ENCODE measurements at places on chromosomes 6 and 20.

DNA sequence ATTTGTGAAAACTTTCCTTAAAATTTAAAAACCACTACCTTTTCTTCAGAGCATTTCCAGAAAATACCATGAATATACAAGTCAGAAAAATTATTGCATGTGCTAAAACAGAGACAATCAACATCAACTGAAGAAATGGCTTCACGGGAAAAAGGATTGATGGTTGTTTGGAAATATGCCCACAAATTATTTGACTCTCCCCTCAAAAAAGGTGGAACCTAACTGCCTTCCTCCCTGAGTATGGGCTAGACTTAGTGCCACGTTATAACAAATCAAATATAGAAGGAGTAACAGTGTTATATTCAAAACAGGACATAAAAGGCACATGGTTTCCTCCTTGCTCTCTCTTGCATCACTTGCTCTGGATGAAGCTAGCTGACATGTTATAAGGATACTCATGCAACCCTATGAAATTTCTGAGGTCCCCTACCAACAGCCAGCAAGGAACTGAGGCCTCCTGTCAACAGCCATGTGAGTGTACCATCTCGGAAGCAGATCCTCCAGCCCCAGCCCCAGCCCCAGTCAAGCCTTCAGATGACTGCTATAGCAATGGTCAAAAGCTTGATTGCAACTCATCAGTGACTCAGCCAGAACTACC is 8.4 kb downstream of the BTBD9 start:
- DNase-seq = no peak

DNA sequence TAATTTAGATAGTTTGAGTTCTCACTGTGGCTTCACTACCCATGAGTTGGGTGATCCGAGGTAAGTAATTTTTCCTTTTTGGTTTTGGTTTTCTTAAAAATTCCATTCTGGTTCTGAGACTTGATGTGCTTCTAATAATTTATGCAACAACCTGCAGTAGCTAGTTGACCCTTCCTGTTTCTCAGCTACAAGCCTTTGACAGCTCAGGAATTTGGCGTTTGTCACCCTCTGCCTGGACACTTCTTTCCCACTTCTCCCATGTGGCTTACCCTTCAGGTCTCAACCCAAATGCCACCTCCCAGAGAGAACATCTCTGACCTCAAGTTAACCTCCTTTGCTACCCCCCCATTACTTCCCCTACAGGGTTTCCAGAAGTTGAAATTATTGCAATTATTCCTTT is 49.7 kb upstream of the TSHZ2 start:
- no peak for DNase-seq

DNA sequence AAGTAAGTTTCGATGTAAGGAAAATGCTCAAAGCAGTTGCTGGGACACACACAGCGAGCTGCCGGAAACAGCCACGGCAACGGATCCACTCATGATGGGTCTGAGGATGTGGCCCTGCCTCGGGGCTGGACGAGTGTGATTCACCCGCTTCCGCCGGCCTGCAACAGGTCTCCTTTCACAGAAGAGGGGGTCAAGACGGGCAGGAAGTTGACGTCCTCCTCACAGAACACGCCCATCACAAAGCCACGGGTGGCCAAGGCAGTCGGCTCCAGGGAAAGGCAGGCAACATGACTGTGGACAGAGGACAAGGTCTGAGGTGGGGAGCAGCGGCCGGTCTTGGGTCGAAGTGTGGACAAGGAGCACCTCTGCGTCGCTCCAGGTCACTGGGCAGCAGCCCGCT is 29.9 kb upstream of the SMOC2 start:
- no peak for DNase-seq

- DNase-seq = no peak
Measured at GRCh38 chr20:47704746-47705496, 80.4 kb downstream of the SULF2 start.

- DNase-seq = no peak
Measured at GRCh38 chr6:41125282-41125681, 28.9 kb downstream of the TREML1 start.

DNA sequence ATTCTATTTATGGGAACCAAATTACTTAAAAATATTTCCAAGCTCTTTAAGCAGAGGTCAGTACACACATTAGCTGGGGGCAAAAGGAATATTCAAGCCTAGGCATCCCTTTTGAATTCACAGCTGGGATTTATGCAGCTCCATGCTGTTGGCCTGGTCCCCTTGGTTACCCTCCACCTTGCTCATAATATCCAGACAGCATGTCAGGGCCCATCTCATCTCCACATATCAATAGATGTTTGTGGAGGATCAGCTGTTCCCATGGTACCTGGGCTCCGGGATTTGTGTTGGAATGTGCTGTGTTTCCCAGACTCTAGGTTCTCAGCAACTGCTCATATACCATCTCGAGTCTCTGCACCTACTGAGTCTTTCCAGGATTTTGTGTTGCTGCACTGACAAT is 534.8 kb downstream of the BMP2 start:
- no peak for DNase-seq

- peak; percentile 37 for DNase-seq
Measured at GRCh38 chr20:51366155-51366886, 176.2 kb downstream of the NFATC2 start.

DNA sequence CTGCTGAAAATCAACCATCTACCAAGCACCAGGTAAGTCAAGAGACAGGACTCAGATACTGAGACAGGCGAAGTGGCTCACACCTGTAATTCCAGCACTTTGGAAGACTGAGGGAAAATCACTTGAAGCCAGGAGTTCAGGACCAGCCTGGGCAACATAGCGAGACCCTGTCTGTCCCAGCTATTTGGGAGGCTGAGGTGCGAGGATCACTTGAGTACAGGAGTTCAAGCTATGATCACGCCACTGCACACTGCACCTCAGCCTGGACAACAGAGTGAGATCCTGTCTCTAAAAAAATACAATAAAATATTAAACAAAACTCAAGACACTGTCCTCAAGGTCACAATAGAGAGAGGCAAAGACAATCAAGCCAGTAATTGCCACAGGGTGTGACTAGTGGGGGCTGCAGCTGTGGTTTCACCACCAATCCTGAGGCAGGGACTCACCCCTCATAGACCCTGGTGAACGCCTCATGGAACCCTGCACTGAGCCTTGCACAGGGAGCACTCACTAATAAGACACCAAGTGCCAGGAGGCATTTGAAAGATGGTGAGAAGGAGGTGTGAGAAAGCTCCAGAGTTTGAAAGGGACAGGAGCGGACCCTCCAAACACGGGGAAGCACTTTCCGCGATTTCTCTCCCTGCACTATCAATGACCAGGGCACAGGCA is 1.7 kb downstream of the SNHG17 start:
- no peak for DNase-seq

DNA sequence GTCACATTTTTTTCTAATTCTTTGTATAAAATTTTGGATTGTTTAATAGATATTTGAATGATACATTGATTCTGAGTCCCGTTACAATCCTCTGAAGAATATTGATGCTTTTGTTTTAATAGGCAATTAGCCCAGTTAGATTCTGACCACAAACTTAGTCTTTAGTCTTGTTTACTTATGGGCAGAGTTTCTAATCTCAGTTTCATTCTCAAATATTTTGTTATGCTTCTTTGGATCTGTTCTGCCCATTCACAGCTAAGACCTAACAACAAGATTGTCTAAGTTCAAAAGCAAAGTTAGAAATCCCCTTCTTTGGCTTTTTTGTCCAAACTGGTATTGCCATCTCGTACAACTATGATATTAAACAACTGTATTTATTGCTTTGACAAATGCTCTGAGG is 58.0 kb downstream of the TBXT start:
- no peak for DNase-seq

GRCh38 chr6:152669895-152670294 is 27.8 kb upstream of the MYCT1 start:
- DNase-seq = no peak

DNA sequence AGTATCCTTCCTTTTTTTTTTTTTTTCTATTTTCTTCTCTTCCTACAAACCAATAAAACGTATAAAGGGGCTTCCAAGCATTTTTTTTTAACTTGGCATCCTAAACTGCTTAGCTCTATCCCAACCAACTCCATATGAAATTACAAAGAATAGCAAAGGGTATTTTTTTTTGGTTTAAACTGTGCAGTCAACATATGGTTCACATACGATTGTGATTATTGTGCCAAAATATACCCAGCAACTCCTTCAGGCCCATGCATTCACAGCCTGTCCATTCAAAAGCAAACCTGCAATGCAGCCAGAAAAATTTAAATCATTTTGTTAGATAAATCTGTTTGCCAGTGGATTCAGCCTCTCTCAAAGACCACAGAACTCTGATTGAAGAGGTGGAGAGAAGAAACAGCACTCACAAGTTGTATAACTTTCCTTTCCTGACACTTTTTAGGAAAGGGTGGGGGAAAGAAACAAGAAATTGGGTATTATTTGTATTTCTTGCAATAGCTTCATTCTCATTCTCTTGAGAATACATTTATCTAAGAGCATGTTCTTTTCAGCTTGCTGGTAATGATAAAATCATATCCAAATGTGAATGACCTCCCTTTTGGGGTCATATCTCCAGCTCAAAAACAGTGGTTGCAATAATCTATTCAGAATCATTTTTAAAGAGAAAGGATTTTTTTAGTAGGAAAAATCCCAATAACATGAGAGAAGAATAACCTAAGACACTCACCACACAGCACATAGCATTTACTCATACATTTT is 701.3 kb upstream of the CHD6 start:
- no peak for DNase-seq

DNA sequence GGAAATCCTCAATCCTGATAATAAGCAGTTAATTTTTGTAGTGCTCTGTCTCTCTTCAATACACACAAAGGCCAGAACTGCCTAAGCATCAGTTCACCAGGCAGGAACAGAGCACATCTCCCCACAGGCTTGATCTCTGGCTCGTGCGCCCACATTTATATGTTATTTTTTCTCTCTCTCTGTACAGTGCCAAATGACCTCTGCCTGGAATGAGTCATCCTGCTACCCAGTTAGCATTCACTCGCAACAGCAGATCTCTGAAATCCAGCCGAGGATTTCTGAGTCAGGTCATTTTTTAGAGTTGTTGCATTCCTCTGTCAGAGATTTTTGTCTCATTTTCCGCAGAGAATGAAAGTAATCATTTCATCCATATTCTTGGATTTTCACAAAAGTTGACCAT is 107.1 kb downstream of the COL12A1 start:
- DNase-seq = no peak

- DNase-seq = no peak
Measured at GRCh38 chr6:35273822-35274559, 14.5 kb downstream of the ZNF76 start.

DNA sequence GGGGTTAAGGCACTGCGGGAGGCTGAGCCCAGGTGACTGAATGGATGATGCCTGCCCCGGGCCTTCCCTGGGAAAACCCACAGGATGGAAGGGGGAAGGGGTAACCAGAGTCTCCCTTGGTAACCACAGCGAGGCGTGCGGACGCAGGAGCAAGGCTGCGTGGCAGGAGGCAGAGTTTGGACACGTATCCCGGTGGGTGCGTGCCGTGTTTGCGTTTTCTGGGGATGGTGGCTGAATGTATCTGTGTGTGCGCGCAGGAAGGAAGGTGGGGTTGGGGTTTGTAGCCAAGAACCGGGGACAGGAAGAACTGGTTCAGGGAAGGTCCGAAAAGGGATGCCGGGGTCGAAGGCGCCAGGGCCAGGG is 1.8 kb downstream of the MDGA1 start:
- DNase-seq = no peak

GRCh38 chr20:3932277-3932676 is 43.1 kb downstream of the PANK2 start:
- DNase-seq = no peak

DNA sequence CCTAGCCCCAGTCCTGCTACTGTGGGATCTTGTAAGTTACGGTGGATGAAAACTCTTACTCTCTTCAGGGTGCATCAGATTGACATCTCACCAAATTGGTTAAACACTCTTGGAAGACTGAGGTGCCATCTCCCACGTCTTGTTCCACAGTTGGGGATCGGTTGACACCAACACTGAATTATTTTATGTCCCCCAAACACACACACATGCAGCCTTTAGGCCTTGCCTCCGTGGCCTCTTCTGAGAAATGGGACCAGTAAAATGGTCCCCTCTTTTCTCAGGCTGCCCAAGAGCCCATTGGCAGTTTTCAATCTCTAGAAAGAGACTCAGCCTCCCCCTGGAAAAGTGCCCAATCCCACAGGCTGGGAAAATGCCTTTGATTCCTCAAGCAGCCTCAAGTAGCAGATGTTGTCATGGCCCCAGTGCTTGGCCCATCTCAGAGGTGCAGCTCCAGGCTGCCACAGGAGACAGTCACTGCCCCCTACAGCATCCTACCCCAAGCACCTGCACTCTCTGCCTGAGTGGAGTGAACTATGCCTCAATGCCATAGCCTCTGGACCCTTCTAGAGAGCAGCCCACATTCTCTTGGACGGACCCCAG is 163.9 kb downstream of the ANKRD60 start:
- no peak for DNase-seq

DNA sequence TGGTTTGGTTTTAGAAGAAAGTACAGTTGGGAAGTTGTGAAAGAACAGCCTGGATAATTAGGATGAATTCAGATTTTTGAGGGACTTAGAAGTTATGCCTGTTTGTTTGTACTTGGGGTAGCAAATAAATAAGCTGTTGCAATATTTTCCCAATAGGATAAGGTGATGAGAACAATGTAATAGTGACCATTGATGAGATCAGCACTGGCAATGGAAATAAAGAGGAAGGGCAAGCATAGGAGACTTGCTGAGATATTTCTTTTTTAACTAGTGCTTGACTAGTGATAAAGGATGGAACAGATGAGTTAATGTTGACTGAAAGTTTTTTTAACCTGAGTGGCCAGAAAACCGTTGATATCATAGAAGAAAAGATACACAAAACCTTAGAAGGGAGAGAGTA is 498.8 kb downstream of the CDKAL1 start:
- DNase-seq = no peak

- DNase-seq = no peak
Measured at GRCh38 chr6:79609225-79609595, 21.9 kb upstream of the SH3BGRL2 start.

DNA sequence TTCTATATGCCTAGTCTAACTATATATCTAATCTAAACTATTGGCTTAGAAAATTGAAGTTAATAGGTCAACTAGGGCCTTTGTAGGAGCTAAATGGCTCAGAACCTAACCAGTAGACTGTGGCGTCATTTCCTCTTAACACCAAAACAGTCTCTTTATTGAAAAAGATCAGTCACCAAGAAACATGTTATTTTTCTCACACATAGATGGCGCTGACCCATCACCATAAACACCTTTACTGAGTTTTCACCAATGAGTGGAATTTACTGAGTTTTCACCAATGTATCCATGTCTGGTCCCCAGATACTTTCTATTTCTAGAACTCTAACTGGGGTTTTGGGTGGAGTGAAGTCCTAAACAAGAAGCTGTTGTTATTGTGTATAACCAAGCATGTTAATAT is 636.0 kb downstream of the BCKDHB start:
- DNase-seq = no peak

DNA sequence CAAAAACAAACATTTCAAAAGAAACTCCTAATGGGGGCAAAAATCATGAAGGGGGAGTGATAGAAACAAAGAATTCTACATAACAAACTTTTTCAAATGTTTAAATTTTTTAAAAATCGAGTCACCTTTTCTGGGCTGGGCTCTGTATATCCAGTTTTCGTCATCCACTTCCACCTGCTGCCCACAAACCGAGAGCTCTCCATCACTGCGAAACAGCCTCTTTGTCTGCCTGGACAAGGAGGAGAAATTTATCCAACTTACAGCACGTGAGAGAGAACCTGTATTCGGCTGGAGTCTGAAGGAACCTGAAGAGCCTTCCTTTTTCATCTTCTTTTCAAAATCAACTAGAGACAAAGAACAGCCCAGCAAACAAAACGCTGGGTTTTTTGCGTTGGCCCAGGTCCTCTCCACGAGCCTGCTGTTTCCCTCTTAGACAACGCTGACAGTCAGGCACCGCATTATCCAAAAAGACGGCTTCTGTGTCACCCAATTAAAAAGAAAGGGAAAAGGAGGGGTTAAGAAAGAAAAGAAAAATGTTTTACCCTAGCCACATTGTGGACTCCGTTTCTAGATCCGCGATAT is 72.4 kb upstream of the NHSL1 start:
- no peak for DNase-seq
